Left renal cortex interstitium (tissue), 4 donors: ENCODE measurements at places on chromosomes 4 and X.

- no peak for DNase-seq
Measured at GRCh38 chrX:3178329-3178728, 137.1 kb downstream of the ARSF start.

DNA sequence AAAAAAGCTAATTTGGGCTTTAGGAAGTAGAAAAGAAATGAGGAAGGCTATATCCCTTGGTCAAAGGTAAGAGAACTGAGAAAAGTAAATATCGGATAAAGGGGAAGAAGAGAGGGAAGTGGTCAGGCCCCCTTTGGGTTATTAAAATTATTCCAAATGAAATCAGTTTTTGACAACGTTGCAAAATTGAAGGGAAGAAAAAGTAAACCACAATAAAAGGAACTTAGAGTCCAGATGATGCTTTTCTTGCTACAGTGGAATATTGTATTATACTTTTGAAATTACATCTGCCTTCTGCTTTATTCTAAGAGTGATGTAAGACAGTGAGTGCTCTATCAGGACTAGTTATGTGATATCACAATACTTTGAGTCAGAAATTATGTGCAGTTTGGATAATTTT, 59.4 kb upstream of the RBPJ start:
- no peak for DNase-seq

GRCh38 chr4:76706581-76706980, 191.4 kb downstream of the SOWAHB start:
- no peak for DNase-seq

DNA sequence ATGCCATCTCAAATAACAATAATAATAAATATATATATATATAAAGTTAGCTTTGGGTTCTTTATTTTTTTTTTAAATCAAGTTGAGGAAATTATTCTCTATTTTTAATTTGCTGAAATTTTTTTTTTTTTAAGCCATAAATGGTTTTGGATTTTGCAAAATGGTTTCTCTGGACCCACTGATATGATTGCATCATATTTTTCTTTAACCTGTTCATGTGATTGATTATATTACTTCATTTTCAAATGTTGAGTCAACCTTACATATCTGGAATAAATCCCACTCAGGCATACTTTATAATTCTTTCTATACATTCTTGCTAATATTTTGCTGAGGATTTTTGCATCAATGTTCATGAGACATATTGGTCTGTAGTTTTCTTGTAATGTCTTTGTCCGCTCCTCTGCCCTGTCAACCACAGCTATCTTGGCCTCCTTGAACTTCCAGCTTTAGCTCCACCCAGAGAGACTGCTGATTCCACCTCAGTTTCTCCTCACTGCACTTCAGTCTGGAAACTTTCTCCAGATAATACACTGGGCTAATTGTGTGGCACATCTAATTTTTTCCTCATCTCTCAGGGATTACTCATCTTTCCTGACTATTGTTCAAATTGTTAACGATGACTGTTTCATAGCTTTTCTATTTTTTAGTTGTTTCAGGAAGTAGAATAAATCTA, 160.9 kb upstream of the GIMD1 start:
- DNase-seq: no peak

- no peak for DNase-seq
Measured at GRCh38 chr4:8005033-8005808, 65.6 kb upstream of the AFAP1 start.

DNA sequence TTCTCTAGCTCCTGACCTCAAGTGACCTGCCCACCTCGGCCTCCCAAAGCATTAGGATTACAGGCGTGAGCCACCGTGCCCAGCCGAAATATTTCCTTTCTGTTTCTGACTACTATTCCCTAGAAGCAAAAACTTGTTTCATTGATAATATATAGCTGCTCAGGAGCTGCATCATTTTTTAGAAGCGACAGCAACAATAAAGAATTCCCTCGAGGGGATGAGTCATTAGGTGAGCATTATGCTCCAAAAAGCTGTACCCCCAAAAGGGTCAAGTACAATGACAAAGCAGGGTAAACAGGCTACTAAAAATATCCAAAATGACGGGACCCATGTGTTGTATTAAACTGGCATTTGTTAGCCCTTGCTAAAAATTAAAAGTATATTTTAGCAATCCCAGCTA, 67.0 kb downstream of the RBM47 start:
- DNase-seq: no peak

- DNase-seq: no peak
Measured at GRCh38 chr4:94307231-94307871, 35.3 kb downstream of the HPGDS start.
